ENCODE measurements at places on chromosomes 4 and X. TPM values are rescaled to one million over a fixed set of nuclear protein-coding genes. Genes with fewer than 3 reads are reported as not detected.

DNA sequence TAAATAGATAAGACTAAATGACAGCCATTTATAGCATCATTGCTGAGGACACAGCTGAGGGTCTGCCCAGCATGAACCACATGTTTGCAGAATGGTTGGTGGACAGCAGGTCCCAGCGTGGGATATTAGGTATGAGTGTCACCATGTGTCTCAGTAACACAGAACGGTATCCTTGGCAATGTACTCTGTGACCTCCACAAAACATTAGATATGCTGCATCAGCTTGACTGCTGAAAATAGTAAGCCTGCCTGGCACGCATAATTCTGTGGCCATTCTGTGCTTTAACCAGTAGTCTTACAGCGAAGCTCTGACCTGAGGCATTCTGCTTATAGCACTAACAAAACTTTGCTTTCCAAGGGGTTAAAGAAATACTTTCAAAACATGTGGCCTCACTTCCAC is 32.0 kb downstream of the LIMCH1 start:
- no peak for DNase-seq

The SLC25A31 gene
- not detected for polyA plus RNA-seq

GRCh38 chr4:111127841-111128240 is 505.0 kb upstream of the PITX2 start:
- no peak for DNase-seq

The MOSPD2 gene
- polyA plus RNA-seq = 13.6 TPM

- no peak for DNase-seq
Observed at GRCh38 chrX:19673375-19674040, 158.2 kb upstream of the MAP3K15 start.

- DNase-seq = no peak
Observed at GRCh38 chrX:79078114-79078513, 66.4 kb upstream of the GPR174 start.

GRCh38 chrX:101385795-101386541 is at the start of gene BTK:
BTK (minus strand) TSS chrX:101386191; CDS start chrX:101375284, 10,907 bp downstream.
- no peak for DNase-seq

- DNase-seq = peak; percentile 28
Observed at GRCh38 chrX:140762061-140762460, 52.5 kb downstream of the LINC00632 start.

GRCh38 chrX:154349979-154350378 is 24.5 kb downstream of the FLNA start:
- no peak for DNase-seq

Data from right lung (tissue), 10 donors.